ENCODE measurements at places on chromosomes 5 and 9.

GRCh38 chr9:126459126-126459525 is 132.5 kb downstream of the MVB12B start:
- DNase-seq = peak; percentile 5

- no peak for DNase-seq
Measured at GRCh38 chr5:124663101-124663506, 83.3 kb downstream of the ZNF608 start.

DNA sequence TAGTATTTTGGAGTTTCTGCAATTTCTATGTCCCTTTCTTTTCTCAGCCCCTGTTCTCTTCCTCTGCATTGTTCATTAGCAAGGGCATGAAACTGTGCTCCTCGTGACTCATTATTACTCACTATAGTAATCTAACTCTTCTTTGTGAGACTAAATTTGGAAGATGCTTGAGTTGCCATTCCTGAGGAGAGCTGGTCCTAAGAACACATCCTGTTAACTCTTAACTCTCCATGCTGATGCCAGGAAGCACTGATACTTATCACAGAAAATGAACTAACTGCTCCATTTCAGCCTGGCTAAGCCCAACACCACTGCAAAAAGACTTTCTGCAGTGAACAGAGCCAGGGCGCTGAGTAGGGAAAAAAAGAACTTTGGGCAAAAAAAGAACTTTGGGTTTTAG is 10.6 kb upstream of the CSNK1A1 start:
- DNase-seq = no peak

DNA sequence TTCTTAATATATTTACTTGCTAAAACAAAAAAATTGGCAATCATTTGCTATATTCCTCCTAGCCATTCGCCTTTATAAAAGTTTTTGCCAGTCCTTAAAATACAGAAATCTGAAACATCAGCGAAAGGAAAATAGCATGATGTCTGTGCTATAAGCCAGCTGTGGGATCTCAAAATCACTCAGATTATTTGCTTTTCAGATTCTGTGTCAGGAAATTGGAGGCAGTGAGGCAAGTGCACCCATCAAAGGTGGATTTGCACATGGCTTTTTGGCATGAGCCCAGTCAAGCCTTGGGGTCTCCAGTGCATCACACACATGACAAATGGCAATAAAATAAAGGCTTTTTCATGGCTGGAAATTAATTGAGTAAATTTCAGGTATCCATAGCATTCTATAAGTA is 196.8 kb upstream of the DAPK1 start:
- DNase-seq = peak; percentile 42

DNA sequence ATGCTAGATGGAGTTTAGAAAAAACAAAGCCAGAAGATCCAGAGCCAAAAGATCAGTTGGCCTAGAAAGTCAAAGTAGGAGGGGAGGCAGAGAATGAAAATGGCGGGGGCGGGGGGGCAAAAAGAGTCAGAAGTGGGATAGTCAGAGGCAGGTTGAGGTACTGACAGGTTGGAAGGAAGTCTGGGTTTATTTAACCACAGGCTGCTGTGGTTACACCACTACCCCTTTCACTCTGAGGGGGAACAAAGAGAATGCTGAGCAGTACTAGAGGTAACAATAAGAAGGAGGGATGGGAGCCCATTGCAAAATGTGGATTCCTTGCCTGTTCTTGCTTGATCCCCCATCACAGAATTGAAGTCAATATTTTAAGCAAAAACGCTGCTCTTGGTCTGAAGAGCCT is 111.8 kb downstream of the CAVIN4 start:
- no peak for DNase-seq

DNA sequence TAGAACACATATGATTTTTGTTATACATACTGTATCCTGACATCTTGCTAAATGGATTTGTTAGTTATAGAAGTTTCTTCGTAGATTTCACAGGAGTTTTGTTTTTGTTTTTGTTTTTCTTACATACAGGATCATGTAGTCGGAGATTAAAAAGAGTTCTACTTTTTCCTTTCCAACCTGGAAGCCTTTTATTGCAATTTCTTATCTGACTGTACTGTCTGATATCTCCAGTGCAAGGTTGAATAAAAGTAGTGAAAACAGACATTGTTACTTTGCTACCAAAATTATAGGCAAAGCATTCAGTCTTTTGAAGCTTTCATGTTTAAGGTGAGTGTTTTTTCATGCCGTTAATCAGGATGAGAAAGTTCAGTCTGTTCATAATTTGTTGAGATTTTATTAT is 117.4 kb upstream of the PRSS3 start:
- DNase-seq = no peak

DNA sequence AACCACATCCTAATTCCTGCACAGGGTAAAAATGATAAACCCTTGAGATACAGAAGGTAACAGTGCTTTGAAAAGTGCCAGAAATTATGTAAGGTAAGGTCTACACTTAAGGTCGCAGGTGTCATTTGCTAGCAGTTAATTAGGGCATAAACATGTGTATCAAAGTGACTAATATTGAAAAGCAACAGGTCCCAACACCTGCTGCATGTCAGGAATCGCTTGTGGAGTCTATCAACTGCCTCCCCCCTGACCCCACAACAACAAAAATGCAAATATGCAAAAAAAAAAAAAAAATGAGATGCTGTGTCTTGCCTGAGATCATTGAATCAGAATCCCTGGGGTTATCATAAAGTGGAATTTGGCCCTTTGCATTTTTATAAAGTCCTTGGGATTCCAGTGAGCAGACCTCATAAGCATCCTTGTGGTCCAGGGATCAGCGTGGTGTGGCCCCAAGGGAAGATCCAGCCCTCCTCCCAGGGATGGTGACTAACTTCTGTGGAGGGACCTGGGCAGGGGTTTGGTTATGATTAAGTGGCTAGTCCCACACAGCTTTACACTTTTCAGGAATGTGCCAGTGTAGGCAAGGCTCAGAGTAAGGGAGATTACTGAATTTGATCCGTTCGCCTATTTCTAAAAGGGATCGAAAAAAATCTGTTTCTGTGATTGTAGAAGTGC is 92.5 kb upstream of the TNFSF8 start:
- DNase-seq = no peak

DNA sequence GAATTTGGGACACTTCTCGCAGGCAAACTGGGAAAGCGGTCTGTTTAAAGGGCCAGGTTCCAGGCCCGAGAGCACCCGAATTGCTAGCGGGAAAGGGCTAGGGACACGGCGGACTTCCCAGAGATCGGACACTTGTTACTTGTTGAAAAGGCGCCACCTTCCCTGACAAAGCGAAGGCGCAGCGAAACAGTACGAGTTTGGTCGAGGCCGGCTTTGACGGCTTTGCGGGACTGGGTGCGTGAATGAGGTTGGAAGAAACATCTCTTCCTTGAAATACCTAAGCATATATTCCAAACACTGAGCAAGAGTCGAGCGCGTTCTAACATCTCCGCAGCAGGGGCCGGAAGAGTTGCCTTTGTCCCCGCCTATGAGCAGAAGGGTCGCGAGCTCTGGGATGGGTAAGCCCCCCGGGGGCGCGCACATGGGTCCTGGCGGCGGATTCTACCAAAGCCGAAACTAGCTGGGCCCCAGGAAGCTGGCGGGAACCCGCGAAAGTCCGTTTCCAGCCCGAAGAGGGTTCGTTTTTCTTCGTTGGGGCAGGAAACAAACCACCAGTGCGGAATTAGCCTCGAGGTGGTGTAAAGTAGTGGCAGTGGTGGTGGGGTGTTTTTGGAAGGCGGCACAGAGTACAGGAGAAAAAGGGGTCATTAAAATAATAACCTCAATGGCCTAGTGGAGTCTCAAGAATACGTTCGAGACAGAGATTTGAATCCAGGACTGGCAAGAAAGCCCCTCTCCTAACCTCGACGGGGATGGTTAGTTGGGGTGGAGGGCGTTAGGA is 1.5 kb downstream of the GDNF start:
- no peak for DNase-seq

DNA sequence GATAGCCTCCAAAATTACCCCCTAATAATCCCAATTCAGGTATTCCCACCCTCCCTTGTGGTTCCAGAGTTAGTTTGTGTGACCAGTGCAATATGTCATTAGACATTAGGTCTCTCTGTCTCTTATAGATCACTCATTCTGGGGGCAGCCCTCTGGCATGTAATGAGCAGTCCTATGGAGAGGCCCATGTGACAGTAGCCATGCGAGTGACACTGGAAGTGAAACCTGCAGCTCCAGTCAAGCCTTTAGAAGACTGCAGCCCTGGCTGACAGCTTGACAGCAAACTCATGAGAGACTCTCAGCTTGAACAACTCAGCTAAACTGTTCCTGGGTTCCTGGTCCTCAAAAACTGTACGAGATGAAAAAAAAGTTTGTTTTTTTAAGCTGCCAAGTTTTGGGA is 54.0 kb upstream of the HSPB3 start:
- DNase-seq = no peak

DNA sequence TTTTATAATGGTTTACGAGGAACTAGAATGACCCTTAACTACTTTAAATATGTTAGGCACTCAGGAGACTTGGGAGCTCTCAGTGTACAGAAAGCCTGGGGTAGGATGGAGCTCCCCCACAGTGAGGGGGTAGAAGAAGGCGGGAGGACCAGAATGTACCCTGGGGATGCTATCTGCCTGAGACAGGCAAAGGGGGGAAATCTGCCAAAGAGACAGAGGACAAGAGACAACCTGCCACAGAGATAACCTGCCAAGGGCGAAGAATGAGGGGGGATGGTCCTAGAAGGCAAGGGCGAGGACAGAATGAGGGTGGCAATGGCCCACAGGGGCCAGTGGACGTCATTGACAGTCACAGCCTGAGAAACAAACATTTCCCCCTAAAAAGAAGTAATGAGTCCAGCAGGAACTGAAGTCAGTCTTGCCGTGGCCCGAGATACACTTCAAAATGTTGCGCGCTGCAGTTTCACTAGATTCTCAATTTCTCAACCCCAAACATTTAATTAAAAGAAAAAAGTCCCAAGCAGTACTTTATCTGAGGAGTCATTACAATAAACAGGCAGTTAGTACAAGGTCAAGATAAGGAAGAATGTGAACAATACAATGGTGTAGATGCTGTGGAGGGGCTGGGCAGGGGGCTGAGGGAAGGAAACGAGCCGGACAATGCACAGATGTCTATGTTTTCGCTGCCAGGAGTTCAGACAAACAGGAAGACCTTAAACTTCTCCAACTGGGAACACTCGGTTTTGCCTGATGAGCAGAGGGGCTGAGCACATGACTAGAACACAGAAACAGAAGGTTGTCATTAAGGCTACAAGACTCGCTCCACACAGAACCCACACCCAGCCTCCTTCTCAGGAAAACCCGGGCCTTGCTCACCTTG is 125.0 kb downstream of the LHFPL2 start:
- peak; percentile 64 for DNase-seq
